KBM-7 (cell line): ENCODE measurements at places on chromosomes 1 and 21.

DNA sequence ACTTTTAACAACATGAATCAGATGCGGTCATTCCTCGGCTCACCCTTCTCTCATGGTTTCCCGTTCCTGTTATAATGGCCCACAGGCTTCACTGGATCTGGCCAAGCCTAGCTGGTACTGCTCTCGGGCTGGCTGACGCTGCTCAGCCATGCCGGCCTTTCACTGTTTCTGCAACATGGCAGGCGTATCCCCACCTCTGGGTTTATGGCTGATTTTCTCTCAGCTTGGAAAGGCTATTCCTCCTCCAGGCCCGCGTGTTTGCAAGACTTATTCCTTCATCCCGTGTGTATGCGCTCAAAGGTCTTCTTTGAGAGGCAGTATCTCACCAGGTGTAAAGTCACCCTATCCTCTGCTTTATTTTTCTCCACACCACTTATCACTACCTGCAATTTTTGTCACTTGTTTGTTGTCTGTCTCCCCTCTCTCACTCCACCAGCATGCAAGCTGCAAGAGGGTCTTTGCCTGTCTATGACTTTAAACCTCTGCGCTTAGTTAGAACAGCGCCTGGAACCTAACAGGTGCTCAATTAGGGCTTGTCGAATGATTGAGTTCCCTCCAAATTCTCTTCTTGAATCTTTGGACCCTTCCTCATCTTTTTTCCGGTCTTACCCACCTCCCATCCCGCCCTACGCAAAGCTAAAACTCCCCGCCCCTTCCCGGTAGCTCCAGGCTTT is 491 bp upstream of the RAP1A start:
- DNase-seq = no peak

- peak; percentile 62 for DNase-seq
Measured at GRCh38 chr1:103525114-103525606, 339 bp upstream of the RNPC3 start.

DNA sequence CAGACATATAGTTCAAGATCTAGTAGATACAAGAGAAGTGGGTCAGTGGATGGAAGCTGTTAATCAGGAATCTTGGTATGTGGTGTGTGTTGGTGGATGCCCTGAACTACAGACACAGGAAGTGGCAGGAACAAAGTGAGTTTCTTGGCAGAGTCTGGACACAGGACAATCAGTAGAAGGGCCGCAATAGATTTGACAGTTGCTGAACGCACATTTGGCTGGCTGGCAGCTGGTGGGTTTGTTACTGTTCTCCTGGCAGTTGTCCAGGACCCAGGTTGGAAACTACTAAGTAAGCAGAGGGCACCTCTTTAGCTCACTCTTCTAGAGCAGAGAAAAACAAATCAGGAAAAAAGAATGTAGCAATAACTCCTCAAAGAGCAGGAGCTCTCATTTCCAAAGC is 13.2 kb downstream of the KRTAP26-1 start:
- DNase-seq = no peak

- no peak for DNase-seq
Measured at GRCh38 chr1:11466416-11466815, 12.5 kb upstream of the DISP3 start.

GRCh38 chr1:35894656-35895055 is 11.6 kb downstream of the AGO1 start:
- DNase-seq = no peak

DNA sequence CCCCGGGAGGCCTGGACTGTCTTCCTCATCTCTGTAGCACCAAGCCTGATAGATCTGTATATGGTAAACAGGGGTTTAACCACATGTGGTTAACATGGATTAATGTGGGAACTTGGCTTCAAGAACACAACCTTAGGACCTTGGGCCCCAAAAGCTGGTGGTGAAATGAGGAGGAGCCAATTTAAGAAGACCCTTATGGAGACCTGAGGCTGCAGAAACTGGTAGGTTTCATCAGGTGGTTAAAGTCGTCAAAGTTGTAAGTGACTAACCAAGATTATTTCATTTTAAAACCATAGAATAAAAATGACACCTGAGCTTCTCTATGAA is 14.0 kb downstream of the THEMIS2 start:
- no peak for DNase-seq

DNA sequence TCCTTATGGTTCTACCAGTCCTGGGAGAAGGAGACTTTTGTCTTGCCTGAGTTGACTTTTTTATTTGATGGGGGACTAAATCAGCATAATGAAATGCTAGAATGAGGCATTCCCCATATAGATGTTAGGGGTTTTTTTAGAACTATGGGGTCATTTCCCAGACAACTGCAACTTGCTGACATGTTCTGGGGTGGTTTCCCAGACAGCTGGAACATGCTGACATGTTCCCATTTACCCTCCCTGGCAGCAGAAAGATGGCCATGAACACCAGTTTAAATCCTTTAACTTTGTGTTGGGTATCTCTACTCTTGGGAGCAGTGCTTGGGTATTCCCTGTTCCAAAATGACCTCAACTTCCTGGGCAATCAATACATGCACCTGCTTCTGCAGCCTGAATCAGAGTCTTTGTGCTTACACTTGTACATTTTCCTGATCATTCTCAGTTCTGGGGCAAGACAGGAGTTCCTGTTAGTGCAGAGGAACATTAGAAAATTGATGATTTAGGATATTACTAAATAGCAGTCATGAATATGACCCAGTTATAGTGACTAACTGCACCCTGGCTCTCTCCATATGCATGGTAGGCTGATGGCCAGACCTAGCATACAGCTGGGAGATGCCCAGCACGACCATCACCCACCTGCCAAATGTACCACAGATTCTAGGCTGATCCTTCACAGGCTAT is 75.4 kb upstream of the CD5L start:
- DNase-seq = no peak

DNA sequence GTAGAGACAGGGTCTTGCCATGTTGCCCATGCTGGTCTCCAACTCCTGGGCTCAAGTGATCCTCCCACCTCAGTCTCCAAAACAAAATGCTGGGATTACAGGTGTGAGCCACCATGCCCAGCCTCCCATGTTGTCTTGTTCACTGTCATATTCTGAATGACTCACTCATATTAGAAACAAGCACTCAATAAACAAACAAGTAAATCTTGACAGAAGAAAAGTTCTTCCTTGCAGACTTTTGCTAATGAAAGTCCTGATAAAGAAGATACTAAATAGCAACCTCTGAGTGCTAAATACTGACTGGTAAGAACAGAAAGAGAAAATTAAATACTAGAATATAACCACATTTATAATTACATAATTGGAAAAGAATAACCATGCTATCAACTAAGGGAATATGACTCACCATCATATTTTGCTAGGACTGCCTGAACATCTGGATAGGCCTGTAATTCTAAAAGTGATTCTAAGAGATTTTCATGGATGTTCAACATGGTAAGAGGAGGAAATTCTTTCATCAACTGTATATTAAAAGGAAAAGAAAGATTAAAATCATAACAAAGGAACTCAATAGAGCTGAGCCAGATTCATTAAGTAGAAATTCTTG is 37.3 kb downstream of the ST7L start:
- DNase-seq = no peak

DNA sequence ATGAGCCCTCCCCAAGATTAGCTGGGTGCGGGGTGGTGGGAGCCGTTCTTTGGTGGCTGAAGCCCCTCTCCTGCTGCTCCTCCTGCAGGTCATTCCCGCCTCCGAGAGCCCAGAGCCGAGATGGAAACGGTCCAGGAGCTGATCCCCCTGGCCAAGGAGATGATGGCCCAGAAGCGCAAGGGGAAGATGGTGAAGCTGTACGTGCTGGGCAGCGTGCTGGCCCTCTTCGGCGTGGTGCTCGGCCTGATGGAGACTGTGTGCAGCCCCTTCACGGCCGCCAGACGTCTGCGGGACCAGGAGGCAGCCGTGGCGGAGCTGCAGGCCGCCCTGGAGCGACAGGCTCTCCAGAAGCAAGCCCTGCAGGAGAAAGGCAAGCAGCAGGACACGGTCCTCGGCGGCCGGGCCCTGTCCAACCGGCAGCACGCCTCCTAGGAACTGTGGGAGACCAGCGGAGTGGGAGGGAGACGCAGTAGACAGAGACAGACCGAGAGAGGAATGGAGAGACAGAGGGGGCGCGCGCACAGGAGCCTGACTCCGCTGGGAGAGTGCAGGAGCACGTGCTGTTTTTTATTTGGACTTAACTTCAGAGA is 448 bp downstream of the G0S2 start:
- no peak for DNase-seq

DNA sequence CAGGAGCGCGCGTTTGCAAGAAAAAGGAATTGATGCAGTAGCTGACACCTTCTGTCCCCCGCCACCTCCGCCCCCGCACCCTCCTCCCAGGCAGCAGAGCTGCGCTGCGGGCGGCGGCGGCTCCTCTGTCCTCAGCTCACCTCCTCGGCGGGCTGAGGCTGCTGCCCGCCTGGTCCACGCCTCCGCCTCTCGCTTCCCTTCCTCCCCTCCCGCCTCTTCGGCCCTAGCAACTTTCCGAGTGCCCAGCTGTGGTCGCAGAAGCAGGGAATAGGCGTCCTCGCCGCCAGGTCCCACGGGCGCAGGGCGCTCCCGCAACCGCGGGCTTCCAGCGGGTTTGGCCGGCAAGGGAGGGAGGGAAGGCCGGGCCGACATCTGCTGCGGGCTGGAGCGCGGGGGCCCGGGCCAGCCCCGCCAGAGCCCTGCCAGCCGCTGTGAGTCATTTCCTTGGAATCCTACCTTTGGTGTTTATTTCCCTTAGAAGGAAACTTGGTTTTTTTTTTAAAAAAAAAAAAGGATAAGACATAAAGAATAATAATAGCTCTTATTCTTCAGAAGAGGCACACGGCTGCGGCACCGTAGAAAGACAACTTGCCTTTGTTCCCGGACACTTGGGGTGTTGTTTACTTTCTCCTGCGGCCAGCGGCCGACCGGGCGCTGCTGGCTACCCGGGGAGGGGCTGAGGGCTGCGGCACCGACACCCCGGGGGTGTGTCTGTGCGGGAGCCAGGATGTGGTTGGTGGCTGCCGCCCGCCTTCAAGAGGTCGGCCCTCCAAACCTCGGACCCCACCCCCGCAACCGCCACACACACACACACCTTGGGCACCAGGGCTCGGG is 1.1 kb downstream of the SERTAD4 start:
- peak; percentile 14 for DNase-seq

DNA sequence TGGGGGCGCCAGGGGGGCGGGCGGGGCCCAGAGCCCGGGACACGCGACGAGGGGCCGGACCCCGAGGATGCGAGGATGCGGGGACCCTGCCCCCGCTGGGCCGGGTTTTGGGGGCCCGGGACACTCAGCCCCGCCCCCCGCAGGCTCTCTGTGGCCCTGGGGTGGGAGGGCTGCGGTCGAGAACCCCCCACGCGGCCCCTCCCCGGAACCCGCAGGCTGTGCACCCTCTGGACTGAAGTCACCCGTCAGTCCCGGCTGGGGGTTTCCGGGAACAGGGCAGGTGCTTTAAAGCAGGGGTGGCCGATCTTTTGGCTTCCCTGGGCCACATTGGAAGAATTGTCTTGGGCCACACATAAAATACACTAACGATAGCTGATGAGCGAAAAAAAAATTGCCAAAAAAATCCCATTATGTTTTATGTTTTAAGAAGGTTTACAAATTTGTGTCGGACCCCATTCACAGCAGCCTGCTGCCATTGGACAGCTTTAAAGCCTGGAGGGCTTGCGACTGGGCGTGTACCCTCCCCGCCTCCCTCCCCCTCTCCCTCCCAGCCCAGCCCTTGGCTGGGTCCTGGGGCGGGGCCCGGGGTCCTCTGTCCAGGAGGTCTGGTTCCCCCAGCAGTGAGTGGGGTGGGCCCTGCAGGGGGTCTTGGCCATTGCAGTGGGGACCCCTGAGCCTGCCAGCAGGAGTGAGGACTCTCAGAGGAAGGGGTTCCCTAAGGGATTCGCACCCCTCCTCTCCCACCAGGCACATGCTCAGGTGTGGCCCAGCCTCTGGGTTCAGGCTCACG is 21.6 kb upstream of the C1orf159 start:
- peak; percentile 37 for DNase-seq

DNA sequence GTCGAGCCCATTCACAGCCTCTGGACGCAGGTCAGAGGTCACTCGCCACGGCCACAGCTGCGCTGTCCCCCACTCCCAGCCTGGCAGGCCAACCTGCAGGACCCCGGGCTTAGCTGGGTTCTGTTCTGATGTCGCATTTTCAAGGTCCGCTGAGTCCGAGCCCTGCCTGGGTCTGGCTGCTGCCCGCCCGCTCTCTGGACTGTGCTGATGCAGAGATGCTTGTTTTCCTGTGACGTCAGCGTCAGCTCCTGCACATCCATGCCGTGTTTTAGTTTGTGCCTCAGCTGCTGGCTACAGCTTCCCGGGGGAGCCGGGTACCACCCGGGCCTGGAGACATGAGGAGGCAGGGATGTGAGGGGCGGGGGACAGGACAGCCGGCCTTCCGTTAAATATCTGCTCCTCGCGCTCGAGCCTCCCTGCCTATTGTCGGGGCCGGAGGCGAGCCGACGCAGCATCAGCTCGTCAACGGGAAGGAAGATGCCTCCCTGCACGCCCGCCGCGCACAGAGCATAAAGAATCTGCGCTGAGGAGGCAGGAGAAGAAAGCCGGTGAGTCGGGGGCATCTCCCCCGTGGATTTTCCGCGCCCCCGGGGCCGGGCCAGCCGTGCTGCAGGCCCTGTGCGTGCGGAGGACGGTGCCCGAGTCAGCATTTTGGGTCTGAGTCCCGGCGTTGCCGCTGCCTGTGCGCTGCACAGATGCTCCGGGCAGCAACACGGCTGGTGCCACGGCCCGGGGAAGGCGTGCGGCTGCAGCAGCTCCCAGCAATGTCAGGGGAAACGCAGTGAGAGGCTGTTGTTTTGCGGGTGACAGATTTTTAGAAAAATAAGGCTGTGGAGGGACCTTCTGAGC is 23.4 kb downstream of the PRKCZ start:
- DNase-seq = no peak

DNA sequence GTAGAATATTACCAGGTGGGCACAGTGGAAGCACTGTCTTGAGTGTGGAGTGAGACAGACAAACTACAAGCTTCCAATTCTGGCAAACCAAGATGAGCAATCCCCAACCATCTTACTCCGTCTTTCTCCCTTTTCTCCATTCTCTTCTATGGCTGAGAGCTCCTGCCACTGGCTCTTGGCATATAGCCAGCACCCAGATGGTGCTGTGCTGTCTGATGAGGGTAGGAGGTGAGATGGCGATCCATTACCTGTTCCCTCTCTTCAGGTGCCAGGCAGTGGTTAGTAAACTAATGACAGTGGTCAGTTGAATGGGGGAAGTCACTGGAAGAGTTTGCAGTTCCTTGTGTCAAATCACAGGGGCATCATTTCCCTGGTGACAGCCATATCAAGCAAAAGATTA is 108.4 kb downstream of the FNBP1L start:
- no peak for DNase-seq

DNA sequence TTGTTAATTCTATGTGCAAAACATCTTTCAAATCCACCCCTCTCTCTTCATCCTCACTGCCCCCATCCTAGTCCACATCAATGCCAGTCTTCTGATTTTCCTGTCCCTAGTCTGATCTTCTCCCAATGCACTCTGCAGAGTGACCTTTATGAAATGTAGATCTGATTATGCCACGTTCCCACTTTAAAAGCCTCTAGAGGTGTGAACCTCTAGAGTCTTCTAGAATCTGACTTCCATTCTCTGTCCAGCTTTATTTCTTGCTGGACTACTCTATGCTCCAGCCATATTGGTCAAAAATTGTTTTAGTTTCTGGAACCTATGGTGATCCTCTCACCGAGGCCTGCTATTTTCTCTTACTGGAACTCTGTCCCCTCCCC is 32.5 kb downstream of the ZNF648 start:
- DNase-seq = no peak

GRCh38 chr1:109115685-109116084 is 1.8 kb downstream of the ELAPOR1 start:
- DNase-seq = no peak

- DNase-seq = no peak
Measured at GRCh38 chr1:65395887-65396612, 24.4 kb upstream of the LEPR start.
